Uterus (tissue), 4 donors: ENCODE measurements at places on chromosomes 7 and 10. TPM values are rescaled to one million over a fixed set of nuclear protein-coding genes. Genes with fewer than 3 reads are reported as not detected.

PDE6C gene
- not detected for total RNA-seq

SAMD9L gene
- total RNA-seq, result 30.0 TPM

TCERG1L gene
- total RNA-seq, result 0.41 TPM

DNA sequence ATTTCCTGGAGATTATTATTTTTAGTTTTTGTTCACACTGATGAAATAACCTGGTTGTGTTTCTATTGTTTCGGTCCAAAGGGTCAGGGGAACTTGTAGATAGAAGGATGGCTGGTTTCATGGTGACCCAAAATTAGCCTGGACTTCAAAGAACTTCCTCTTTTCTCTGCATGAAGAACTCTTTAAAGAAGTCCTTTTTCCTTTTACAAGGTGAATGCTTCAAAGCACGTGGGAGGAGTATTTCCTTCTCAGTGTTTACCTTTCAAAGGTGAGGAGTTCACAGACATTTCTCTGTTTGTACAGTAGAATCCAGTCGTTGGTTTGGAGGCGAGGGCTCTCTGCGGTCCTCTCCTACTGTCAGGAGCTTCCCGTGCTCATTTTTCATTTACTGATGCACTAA, 561.7 kb downstream of the GATA3 start:
- DNase-seq, result no peak

DNA sequence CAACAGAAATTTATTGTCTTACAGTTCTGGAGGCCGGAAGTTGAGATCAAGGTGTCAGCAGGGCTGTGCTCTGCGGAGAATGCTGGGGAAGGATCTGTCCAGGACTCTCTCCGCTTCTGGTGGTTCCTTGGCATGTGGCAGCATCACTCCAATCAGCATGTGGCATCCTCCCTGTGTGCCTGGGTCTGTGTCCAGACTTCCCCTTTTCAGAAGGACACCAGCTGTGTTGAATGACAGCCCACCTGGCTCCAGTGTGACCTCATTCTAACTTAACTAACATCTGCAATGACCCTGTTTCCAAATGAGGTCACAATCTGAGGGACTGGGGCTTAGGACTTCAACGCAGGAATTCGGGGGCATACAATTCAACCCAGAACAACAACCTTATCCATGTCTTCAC, 141.9 kb downstream of the BMS1 start:
- DNase-seq, result no peak

DNA sequence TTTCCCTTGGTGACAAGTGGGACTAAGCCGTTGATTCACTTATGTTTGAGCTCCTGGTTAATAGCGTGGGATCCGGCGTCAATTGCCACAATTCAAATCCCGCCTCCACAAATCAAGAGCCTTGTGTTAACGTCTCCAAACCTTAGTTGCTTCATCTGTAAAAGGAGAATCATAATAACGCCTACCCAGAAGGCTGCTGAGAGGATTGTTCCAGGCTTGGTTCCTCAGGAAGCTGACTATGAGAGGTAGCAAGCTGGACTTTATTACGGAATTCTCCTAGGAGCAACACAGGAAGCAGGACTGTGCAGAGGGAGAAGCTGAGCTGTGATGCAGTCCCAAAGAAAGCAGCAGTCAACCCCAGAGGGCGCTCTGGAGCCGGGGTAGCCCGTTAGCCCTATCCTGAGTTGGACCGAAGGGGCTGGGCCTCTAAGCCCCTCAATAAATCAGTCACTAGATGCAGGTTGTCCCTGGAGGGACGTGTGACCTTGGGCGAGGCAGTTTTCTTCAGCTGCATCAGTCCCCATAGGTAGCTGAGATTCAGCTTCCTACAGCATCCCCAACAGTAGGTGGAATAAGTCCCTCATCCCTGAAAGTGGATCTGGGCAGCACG, 6.9 kb upstream of the BAG3 start:
- no peak for DNase-seq

GRCh38 chr7:135164357-135165061, 6.0 kb downstream of the CYREN start:
- no peak for DNase-seq

DNA sequence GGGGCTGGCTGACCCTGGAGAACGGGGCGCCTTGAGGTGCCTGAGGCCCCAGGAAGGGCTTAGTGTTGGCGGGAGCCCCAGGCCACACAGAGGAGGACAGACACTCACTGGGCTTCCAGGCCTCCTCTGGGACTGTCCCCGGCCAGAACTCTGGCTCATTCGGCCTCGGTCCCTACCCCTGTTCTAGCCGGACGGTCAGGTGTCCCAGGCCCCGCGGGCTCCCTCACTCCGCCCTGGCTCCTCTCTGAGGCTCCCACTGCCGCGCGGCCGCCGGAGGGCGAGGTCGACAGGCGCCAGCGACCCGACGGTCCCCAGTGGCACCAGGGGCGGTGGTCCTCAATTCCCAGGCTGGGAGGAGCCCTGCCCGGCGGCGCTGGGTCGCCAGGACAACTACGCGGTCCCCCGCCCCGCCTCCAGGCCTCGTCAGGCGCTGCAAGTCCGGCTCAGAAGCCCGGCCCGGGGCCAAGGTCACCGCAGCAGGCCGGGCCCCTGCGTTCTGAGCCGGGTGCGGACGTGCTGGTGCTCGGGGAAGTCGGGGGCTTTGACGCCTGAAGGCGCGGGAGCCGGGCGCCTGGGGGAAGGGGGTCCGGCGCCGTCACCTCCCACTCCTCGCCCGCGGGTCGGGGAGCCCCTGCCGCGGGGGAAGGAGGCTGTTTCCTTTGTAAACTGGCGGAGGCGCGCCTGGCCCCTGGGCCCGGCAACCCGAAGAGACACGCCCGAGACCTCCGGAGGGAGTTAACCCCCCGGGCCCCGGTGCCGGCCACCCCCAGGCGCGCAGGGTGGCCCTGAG, 1.1 kb upstream of the PWWP2B start:
- peak; percentile 72 for DNase-seq

GRCh38 chr7:5690931-5691473, 90.5 kb downstream of the RNF216 start:
- no peak for DNase-seq
